Left hindlimb (tissue), 1 donor: ENCODE measurements at places on chromosomes 3 and 15.

- no peak for DNase-seq
Measured at GRCh38 chr3:30835667-30836066, 58.8 kb downstream of the GADL1 start.

DNA sequence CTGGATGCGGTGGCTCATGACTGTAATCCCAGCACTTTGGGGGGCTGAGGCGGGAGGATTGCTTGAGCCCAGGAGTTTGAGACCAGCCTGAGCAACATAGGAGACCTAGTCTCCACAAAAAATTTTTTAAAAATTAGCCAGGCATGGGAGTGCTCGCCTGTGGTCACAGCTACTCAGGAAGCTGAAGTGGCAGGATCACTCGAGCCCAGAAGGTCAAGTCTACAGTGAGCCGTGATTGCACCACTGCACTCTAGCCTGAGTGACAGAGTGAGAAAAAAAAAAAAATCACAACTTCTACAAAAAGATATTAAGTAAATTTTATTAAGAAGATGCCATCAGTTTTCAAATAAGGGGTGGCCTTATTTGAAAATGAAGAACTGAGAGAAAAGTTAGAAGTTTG, 11.9 kb upstream of the PLA2G4D start:
- no peak for DNase-seq

DNA sequence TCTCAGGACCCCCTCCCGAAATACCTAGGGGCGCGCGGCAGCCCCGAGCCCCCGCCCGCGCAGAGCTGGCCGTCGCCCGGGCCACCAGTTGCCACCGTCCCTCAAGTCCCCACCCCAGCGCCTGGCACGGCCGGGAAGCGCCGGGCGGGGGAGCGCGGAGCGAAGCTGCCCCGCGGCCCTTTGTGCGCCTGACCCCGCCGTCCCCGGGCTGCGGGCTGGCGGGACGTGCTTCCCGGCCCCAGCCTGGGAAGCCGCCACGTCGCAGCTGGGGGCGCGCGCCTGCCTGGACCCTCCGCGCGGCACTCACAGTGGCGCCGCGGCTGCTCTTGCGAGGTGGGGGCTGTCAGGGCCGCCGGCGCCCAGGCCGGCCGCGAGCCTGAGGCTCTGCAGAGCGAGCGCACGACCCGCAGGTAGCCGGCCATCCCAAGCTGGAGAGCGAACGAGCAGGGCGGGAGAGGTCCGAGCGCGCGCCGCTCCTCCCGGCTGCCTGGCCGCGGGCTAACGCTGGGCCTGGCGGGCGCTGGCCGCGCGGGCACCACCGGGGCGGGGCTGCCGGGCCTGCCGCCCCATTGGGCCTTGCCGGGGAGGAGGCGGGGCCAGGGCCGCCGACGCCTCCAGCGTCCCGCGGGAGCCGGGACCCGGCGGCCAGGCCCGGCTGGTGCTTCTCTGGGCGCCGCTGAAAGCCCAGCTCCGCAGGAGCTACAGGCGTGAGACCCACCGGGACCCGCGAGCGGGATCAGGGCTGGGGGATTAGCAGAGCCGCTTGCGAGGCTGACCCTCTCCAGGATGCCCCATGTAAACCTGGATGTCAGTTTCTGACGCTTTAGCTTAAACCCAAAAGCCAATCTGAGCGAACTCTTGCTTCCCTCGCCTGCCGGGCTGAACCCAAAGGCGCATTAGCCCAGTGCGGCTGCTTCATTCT, at the start of gene IDH2:
TSS of gene IDH2 (minus strand) at position 500 of the 922 bp plus-strand sequence. CDS start at position 422, 78 bp downstream.
- peak; percentile 87 for DNase-seq

DNA sequence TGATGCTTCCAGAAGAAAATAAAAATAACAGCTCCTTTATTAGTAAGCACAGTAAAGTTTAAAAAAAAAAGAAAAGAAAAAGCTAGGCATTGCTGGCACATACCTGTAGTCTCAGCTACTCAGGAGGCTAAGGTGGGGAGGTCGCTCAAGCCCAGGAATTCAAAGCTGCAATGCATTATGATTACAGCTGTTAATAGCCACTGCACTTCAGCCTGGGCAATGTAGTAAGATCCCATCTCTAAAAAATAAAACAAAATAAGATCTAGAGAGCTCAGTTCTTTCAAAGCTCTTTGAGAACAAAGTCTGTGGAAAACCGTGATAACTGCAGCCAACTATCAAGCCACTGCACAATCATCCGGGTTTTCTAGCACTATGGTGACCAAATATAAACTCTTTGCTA, 212.2 kb downstream of the ZMAT3 start:
- DNase-seq: no peak

- no peak for DNase-seq
Measured at GRCh38 chr3:143036557-143036956, 35.2 kb downstream of the U2SURP start.
